AG04449 (cell line): ENCODE measurements at places on chromosomes 2 and 18.

DNA sequence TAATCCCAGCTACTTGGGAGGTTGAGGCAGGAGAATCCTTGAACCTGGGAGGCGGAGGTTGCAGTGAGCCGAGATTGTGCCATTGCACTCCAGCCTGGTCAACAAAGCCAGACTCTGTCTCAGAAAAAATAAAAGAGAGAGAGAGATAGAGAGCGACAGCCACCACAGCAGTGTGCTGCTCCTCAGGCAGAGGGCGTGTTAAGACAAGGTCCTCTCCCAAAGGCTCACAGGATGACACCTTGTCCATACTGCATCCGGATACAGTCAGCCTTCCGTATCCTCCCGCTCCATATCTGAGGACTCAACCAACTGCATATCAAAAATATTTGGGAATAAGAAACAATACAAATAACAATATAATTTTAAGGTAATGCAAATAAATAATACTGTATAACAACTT is 20.1 kb downstream of the ARL4C start:
- no peak for DNase-seq

- DNase-seq: no peak
Observed at GRCh38 chr2:177207101-177207500, 5.5 kb upstream of the HNRNPA3 start.

DNA sequence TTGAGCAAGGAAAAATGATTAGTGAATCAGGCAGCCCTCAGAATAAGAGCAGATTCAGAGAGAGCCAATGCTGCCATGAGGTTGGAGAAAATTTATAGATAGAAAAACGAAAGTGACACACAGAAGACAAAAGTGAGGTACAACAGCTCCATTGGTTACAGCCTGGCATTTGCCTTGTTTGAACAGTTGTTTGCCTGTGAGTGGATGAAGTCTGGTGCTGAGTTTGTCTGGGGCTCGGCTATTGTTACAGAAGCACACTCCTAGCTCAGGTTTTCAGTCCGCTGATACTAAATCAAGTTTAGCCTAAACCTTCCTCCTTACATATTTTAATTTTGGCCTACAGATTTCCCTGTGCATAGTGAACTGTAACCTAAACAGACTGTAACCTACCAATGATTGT is 387.8 kb upstream of the RAB12 start:
- no peak for DNase-seq

GRCh38 chr2:155099784-155100183 is 401.3 kb downstream of the KCNJ3 start:
- DNase-seq: no peak

DNA sequence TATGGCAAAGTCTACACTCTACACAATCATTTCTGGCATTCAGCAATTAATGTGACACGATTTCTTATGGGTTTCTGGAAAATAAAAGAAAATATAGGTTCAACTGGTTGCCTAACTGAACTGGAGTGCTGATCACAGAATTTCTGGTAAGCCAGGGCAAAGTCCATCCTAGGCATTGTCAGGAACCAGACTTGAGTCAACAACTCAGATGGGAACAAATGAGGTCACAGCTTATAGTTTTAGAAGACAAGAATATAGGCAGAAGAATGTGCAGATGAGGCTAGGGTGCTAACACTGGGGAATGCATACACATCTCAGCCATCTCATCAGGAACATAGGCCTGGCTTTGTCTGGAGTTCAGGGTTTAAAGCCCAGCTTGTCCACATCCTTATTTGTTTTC is 317.2 kb upstream of the ID2 start:
- no peak for DNase-seq

GRCh38 chr2:10305254-10305635 is 2.5 kb downstream of the HPCAL1 start:
- DNase-seq: no peak

DNA sequence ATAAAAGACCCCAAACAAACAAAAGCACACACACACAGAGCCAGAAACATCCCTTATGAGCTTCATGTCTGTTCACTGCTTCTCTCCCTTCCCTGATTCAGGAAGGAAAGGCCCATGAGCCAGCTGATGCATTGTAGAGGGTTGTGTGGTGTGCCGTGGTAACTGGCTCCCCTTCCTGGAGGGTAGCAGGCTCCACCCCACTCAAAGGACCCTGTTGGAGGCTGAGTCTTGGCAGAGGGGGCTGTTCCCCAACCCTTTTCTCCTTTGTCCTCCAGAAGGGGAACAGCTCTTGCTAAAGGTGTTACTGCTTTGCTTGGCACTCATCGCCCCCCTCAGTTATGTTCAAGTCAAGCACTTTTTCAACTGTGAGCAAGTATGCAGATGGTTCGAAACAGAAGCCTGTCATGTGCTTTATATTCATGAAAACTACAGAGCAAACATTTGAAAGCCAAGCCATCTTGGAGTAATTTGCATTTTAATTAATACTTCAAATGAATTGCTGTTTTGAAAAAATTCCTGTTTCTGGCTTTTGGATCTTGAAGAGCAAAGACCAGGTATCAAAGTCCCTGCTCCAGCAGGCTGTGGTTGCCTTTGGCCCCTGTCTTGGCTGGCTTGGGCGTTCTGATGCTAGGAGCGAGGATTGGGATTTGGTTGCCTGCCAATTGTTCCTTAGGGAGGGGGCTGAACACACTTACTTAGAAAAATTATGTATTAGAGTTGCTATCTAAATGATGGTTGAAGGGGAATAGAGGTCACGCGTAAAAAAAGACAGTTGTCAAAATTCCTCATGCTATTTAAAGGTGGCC is 267.8 kb downstream of the TSN start:
- DNase-seq: no peak

DNA sequence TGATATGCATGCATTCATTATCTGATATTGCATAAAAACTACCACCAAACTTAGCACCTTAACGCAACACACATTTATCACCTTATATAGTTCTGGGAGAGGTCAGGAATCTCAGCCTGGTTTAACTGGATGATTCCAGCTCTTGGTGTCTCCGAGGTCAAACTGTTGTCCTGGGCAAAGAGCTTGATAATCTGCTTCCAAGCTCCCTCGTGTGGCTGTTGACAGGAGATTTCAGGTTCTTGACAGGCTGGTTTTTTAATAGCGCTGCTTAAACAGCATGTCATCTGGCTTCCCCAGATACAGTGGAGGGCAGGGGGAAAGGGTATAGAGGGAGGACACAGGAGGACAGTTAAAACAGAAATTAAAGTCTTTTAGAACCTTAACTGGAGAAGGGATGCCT is 785.0 kb downstream of the CNTNAP5 start:
- no peak for DNase-seq

DNA sequence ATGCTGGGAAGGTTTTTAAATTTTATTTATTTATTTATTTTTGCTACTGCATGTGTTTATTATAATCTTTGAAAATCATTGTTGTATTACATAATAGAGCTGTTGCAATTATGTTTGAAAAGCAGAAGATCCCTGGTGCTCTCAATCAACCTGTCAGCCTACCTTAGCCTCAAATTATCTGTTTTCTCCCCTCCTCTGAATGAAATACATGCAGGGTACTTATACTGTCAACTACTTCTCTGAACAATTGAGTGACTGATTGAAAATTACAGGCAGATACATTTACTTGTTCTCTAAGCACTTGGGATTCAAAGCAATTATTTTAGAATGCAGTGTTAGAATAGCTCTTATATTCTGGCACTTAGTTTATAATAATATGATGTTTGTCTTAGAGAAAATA is 8.1 kb downstream of the KYNU start:
- DNase-seq: no peak

DNA sequence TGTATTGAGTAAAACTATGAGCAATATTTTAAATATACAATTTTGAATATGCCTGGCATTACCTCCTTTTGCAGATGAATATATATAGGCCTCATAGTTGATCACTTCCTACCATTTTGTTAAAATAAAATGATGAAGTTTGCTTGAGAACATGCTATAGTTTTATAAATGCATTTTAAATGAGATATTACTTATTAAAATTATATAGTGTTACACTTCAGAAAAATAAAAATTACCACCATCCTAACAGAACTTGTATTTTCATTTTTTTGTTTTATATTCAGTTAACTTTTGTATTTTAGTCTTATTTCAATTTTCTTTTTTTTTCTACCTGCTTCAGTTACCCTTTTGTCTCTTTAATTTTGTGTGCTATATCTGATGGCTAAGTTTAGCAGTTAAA is 426.9 kb downstream of the PARD3B start:
- no peak for DNase-seq

- no peak for DNase-seq
Observed at GRCh38 chr2:207782238-207783030, 12.7 kb upstream of the FZD5 start.

GRCh38 chr2:239902749-239903201 is 122.4 kb downstream of the NDUFA10 start:
- no peak for DNase-seq

DNA sequence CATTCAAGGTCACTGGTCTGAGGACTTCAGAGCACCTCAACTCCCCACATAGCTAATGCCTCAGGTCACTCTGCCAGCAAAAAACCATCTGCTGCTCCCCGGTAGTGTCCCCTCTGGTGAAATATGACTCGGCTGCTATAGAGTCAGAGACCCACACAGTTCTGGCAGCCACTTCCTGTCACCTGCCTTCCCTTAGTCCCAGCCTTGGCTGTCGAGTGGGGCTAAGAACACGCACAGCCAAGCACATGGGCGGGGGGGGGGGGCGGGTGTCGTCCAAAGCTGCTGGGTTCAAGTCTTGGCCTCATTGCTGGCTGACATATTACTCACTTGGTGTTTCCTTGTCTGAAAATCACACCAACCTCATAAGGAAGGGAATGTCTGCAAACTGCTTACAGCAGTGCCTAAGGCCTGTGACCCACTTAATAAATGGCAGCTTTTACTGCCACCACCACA is 37.5 kb downstream of the POLR1A start:
- no peak for DNase-seq

DNA sequence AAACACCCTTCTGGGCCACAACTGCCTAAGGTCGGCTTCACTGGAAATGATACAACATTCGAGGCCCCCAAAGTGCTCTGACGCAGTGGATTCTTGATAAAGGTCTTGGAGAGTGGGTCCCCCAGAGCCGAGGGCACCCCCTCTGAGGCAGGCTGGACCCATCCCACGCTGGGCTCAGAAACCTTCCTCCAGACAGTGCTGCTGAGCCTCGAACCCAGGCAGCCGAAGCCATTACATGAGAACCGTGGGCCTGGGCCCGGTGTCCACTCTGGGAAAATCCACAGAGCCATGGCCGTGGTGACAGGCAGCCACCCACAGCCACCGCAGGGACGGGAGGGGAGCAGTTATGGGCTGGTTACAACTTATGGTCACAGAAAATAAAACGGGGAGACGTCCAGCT is 81.4 kb upstream of the ID2 start:
- no peak for DNase-seq

DNA sequence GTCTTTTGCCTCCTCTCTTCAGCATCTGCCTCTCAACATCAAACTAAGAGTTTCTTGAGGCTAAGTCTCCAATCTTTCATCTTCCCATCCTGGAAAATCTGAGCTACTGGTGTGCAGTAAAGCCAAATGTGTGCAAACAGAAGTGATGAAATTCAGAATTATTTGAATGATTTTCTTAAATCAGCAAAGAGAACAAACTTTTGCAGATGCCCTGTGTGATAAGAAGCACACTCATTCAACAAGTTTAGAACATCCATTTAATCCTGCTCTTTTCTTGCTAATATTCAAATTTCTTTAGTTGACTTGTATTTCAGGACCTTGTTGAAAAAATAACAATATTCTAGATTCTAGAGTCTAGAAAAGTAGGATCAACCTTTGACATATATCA is 1374.9 kb upstream of the CELF4 start:
- no peak for DNase-seq

DNA sequence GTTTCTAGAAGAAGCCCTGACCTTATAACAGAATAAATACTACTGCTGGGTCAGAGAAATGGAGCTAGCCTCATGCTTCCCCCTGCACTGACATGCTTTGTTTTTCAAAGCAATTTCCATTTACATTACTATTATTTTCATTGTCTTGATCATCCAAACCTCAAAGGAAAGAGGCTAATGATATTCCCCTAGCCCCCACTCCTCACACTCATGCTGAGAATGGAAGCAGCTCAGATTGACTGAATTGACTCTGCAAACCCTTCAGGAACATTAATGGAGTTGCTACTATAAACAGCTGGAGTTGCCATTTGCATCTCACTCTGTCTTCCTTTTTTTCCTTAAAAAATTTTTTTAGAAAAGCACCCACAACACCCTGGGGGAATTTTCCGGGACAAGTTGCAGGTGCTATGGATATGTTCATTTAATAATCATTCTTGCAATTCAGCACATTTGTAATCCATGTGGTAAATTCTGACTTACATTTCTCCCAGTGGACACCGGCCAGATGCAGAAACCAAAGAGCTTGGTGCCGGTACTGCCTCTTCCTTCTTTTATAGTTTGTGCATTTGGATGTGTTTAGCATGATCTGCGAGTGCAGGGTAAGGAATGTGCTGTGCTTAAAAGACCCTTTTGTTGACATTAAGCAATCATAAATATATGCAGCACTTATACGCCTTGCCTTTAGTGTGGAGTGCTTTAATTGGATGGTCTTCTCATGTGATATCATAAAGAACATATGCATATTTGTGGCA is 103.3 kb upstream of the OSR1 start:
- no peak for DNase-seq

- DNase-seq: no peak
Observed at GRCh38 chr2:48045613-48046012, 139.3 kb upstream of the FBXO11 start.

DNA sequence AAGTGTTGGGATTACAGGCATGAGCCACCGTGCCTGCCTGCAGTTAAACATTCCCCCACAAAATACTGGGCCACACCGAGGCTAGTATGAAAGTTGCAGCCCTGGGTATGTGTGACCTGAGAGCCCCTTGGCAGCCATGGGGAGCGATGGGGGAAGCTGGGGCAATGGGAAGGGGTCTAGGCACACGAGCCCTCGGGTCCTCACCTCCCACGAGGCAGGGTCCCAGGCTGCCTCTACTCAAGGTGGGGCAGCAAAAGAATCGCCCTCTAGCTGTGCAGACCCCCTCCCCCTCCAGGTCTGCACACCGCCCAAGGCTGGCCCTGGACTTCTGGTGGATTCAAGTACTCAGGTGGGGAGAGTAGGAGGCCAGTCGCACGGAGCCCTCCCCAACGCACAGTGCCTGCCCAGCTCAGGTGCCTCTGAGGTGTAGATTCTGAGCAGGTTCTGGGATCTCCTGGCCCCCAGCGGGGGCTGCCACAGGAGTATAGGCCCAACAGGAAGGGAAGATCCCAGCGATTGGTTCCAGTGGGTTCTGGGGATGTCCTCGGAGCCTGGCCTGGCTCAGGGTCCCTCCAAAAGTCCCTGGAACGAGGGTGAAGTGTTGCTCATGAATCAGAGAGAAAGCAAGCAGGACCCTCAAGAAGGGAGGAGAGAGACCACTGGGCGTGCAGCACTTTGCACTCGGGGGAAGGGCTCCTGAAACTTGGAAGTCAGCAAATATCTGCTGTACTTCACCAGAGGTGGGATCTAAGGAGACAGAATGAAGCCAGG is 2.6 kb downstream of the GPR35 start:
- DNase-seq: no peak

GRCh38 chr2:77513191-77513590 is 9.0 kb downstream of the LRRTM4 start:
- DNase-seq: no peak

- peak; percentile 17 for DNase-seq
Observed at GRCh38 chr2:128169497-128169896, 78.5 kb downstream of the UGGT1 start.
